ENCODE measurements at places on chromosomes 3 and 15. TPM values are rescaled to one million over a fixed set of nuclear protein-coding genes. Genes with fewer than 3 reads are reported as not detected.

The FAH gene
- 7.2 TPM for total RNA-seq

The TMEM42 gene
- 29.6 TPM for total RNA-seq

The NRG4 gene
- not detected for total RNA-seq

The TUBGCP4 gene
- total RNA-seq = 23.6 TPM

The ILDR1 gene
- not detected for total RNA-seq

The C3orf62 gene
- total RNA-seq = 9.8 TPM

The TNFAIP8L3 gene
- total RNA-seq = not detected

- DNase-seq = no peak
Measured at GRCh38 chr15:40937762-40938535, 8.8 kb downstream of the DLL4 start.

GRCh38 chr3:150393745-150394144 is 14.4 kb upstream of the TSC22D2 start:
- no peak for DNase-seq

DNA sequence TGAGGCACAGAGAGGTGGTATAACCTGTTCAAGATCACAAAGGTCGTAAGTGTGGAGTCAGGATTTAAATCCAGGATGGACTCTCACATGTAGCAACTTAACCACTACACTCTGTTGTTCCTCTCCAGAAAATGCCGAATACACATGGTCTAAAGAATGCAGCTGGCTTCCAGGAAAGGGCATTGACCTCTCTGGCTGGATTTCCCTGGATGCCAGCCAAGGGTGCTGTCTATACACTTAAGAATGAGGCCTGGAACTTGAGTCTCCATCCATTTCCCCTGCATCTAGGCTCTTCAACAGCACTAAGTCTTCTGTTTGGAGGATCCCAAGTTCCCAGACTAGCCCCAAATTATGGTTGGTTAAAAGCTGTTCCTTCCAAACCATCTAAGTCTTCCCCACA is 60.5 kb downstream of the CERS3 start:
- DNase-seq = no peak

- no peak for DNase-seq
Measured at GRCh38 chr3:123444744-123445143, 4.1 kb downstream of the ADCY5 start.

GRCh38 chr3:100403362-100404249 is 2.3 kb downstream of the LNP1 start:
- no peak for DNase-seq

- DNase-seq = no peak
Measured at GRCh38 chr3:32226875-32227500, 11.5 kb upstream of the CMTM8 start.

DNA sequence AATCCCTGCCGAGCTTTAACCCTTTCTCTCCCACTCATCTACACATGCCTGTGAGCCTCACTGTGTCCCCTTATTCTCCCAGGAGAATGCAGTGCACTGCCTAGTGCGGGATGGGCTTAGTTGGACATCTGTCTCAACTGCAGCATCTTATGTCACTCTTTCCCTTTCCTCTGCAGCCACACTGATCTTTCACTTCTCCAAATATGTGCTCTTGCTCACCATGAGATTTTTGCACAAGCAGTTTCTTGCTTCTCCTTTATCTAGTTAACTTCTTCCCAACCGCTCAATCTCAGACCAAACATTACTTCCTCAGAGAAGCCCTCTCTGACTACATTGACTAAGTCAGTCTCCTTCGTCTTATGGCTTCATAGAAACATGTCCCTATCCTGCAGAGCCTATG is 292.3 kb downstream of the KBTBD8 start:
- DNase-seq = no peak

- no peak for DNase-seq
Measured at GRCh38 chr3:114192136-114192535, 13.3 kb upstream of the DRD3 start.

DNA sequence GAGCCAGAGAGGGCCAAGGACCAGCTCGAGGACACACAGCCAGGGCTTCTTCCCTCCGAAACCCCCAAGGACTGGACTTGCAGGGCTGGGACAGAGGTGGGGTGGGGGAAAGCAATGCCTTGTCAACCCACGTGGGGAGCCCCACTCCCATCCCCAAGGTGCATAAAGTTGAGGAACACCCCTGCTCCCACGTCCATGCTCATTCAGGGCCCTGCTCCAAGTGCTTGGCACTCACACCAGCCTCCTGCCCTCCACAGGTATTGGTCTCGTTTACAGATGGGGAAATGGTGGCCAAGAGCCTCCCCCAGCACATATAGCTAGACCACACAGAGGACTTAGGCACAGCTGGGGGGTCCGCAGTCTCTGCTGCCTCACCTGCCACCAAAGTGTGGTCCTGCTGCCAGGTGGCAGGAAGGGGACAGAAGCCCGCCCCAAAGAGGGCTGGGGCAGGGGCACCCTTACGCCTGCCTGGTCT is 50.5 kb upstream of the CSPG4 start:
- DNase-seq = no peak

DNA sequence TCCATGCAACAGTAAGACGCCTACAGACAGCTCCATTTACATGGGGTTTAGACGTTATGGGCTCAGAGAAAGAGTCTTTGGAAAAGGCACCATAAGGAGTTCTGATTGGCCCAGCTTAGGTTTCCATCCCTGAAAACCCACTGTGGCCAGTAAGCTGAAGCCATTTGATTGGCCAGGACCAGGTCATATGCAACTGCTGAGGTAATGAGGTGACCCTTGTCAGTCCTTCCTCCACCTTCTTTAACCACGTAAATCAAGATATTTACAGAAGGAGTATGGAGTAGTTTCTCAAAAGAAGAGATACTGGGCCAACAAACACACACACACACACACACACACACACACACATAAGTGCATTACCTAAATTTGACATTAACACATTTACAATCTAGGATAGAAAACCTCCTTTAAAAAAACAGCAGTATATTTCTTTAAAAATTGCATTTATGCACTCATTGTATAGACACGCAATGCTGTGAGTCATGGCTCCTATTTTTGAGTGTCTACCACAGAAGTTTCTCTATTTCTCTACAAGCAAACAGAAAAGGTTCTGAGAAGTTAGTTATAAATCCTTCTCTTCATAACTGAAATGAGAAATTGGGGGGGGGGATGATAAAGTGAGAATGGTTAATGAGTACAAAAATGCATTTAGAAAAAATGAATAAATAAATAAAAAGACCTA is 16.3 kb upstream of the MB21D2 start:
- DNase-seq = no peak

GRCh38 chr3:72373139-72373538 is 475.1 kb downstream of the SHQ1 start:
- no peak for DNase-seq

DNA sequence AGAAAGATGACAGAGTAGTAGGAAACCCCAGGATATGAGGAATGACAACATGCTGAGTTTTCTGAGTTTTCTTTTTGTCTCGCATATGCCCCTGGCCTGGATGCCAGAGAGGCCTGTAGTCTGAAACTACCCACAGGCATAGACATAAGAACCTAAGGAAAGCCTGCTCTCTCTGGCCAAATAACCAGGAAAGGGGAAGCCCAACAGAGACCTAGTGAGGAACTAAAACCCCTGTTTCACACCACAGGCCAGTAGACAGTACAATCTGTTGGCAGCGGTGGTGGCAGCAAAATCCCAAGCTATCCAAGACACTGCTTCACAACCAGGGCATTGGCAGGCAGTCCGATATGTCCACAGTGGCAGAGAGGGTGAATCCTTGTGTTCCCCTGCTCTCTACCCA is 55.0 kb upstream of the DCP1A start:
- no peak for DNase-seq

DNA sequence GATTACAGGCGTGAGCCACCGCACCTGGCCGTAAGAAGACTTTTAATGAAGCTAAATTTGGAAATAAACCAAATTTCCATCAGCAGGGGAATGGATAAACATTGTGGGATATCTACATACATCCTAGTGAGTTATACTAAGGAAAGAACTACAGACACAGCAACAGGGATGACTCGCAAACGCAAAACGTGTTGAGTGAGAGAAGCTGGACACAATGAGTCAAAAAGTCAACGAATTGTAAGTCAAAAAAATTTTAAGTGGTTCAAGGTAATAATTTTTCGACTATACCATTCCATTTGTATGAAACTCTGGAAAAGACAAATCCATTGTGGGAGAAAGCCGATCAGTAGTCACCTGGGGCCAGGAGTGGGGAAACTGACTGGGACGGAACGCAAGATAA is 19.9 kb downstream of the PLA2G4F start:
- no peak for DNase-seq

GRCh38 chr3:10553591-10554235 is 48.3 kb upstream of the ATP2B2 start:
- DNase-seq = peak; percentile 41

DNA sequence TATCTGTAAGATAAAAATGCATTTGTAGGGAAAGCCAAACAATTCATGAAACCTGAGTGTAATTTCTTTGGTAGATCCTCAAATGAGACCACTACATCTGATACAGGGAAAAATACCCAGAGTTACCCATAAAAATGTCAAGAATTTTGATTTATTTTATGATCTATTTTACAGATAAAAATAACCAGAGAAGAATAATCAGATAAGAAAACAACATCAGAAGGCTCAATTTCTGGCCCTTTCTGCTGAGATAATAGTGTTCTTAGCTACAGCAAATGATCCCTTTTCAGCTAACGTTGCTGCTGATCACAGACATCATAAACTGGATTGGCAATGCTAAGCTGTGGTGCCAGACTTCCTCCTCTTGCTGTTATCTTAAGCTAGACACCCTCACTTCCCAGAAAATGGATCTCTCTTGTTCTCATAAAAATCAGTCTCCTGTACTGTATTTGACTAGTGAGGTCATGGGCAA is 21.3 kb upstream of the TMEM108 start:
- no peak for DNase-seq

- no peak for DNase-seq
Measured at GRCh38 chr3:197007953-197008352, 21.7 kb downstream of the MELTF start.

DNA sequence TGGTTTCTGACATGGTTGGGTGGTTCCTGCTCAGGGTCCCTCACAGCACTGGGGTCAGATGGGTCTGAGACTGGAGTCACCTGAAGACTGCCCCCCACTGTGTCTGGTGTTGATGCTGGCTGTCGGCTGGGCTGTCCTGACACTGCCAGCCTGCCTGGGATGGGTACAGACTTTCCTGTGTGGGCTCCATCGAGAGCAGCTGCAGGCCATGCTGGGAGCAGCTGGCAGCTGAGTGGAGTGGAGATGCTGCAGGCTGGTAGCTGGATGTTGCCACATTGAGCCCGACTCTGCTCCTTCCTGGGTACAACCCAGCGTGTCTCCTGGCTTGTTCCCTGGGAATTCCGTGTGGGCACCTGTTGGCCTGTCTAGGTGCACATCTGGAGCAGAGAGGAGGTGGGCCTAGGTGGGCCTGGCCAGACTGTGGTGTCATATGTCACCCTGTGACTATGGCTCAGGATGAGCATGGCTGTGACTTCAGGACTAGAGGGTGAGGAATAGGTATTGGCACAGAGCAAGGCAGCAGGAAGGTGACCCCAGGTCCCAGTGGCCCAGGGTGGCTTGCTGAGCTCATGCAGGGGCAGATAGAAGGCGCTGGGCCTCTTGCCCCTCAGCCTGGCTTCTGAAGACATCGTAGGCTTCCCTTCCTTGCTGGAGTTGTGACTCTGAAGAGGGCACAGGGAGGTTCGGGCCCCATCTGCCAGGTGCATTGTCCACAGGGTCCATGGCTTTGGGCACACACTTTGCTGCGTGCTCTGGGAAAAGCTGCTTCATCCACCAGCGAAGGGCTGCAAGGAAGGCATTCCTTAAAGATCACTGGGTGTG is 40.0 kb upstream of the PRR23E start:
- DNase-seq = no peak

GRCh38 chr15:34994925-34995324 is 6.8 kb upstream of the ZNF770 start:
- DNase-seq = no peak

- DNase-seq = no peak
Measured at GRCh38 chr3:155391104-155391503, 97.6 kb upstream of the STRIT1 start.

- DNase-seq = no peak
Measured at GRCh38 chr3:137061186-137061585, 103.4 kb downstream of the IL20RB start.

DNA sequence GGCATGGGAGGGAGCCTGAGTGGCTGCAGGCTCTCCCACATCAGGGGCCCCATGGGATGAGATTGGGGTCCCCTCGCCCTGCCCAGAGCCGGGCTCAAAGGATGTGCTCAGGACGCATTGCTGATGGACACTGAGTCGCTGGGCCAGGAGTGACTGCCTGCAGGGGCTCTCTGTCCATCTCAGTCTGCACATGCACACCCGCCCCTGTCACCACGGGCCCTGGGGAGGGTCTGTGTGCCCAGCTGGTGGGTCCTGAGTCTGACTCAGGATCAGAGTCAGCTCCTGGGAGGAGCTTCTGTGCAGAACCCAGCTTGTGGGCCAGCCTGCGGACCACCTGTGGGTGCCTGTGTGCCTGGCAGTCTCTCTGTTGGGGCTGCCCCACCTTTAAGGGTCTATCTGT is 18.1 kb downstream of the STAB1 start:
- no peak for DNase-seq

DNA sequence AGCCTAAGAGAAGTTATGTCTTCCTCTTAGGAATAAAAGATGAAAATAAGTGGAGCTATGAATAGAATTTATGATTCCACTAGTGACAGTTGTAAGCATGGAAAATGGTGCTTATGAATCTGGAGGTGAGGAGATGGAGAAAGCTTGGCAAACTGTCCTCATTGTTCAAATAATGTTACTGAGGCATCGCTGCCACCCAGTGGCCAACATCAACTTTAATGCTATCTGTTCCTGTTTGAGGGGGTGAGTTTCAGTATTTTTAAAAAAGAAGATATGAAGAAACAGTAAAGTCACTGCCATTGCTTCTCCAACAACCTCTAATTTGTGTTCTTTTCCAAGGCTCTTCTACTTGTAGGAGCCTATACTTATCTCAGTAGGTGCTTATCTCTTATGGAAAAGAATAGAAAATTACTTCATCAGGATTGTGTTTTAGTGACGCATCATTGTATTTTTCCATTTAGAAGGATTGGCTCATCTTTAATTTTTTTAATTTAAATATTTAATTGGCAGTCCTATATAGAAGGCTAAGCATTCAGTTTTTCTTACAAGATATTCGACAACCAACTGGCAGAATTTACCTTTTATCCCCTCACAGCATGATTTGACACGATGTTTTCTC is 260.4 kb upstream of the P2RY1 start:
- no peak for DNase-seq

All from CD4-positive, alpha-beta memory T cell (primary cell).